DMS153 (cell line): ENCODE measurements at places on chromosomes 6 and 20.

DNA sequence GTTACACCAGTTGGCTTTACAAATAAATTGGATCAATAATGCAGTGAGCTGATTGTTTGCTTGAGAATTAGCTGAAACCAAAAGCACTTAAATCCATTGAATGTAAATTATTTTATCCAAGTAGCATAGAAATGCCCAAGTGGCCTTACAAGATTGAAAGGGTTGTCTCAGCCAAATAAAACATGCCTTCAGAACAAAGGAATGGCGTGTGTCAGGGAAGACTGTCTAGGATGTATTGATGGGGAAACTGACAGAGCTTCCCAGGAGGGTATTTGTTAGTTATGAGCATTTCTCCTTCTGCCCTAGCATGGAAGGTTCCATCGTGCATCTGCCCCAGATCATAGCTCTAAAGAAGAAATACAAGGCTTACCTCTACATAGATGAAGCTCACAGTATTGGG lies 103.9 kb upstream of the ISM1 start:
- no peak for DNase-seq

DNA sequence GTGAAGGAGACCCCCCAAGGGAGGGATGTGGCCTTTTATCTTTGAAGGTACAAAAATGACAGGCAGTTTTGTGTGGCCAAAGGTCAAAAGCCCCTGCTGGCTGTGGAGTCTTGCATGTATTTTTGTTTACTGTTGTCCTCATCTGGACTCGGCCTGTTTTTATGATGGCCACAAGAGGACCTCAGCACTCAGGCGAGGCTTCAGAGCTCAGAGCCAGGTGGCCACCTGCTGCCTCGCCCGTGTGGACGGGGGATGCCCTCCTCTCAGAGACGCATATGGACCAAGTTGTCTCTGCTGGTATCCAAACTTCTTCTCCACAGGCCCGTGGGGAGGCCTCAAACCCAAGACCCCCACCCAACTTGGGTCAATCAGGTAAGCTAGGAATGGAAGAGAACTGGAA lies 118.2 kb downstream of the DACT2 start:
- DNase-seq = no peak

- no peak for DNase-seq
Observed at GRCh38 chr20:24651171-24651975, 181.9 kb downstream of the SYNDIG1 start.

GRCh38 chr20:18773566-18773965 lies 40.0 kb upstream of the SCP2D1 start:
- DNase-seq = no peak

GRCh38 chr20:53738945-53739798 lies 145.5 kb upstream of the ZNF217 start:
- DNase-seq = no peak

GRCh38 chr6:845566-845965 lies 152.6 kb upstream of the EXOC2 start:
- DNase-seq = no peak

- no peak for DNase-seq
Observed at GRCh38 chr6:163352011-163352685, 62.4 kb upstream of the QKI start.

GRCh38 chr6:126682440-126682839 lies 342.5 kb downstream of the CENPW start:
- DNase-seq = no peak

DNA sequence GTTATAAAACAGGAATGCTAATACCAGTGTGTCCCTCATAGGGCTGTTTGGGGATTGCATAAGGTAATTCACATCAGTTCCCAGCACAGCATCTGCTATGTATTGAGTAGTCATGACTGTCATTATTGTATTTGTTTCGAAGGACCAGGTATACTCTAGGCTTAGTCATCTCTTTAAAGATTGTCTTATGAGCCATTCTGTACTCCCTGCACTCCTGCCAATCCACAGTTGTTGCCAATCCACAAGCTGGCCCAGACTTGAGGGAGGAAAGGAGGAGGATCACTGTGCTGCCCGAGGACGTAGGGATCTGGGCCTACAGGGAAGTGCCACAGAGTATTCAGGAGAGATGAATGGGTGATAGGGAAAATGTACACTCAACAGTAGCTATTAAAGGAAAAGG lies 113.0 kb upstream of the TIAM2 start:
- DNase-seq = no peak

DNA sequence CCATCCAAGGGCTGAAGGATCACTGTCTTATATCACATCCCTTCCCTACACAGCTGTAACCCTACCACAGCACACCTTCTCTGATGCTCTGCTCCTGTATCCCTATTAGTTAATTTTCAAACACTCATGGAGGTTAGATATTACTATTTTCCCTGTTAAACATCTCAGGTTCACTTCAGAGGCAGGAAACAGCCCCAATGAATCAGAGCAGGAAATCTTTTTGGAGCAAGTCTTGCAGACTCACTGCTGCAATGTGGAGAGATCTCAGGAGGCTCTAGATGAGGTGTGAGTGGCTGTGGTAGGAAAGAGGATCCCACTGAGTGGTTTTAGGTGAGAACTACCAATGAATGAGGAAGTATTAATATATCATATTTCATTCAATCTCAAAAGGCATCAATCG lies 19.7 kb upstream of the HTR1B start:
- DNase-seq = no peak

- no peak for DNase-seq
Observed at GRCh38 chr6:156057869-156058268, 602.2 kb upstream of the NOX3 start.

GRCh38 chr6:94278146-94278545 lies 858.8 kb upstream of the EPHA7 start:
- no peak for DNase-seq

DNA sequence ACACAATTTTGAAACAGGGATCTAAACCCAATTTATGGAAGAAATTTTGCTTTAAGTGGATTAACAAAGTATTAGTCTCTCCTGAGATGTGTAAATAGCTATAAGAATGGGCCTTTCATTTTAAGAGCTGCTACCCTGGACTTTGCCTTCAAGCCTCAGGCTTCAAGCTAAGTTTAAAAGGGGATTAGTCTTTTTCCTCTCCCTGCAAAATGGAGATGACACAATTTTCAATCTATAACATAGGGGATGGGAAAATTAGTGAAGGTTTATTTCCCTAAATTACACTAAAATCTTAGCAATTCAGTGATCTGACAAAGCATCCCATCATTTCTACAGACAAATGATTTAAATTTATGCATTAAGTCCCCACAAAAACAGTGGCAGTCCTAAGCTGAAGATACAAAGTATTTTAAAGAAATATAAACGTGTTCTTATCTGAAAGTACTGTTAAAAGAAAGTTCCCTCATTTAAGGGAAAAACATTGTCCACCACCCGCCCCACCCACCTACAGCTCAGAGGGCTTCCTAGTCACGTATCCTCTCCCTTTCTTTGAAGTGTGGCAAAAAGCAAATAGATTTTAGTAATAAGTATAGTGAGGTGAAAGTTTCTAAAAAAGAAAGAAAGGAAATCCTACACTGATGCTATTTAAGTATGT lies 14.5 kb downstream of the ARHGAP18 start:
- DNase-seq = no peak

GRCh38 chr6:93393554-93394074 lies 25.7 kb downstream of the EPHA7 start:
- no peak for DNase-seq

DNA sequence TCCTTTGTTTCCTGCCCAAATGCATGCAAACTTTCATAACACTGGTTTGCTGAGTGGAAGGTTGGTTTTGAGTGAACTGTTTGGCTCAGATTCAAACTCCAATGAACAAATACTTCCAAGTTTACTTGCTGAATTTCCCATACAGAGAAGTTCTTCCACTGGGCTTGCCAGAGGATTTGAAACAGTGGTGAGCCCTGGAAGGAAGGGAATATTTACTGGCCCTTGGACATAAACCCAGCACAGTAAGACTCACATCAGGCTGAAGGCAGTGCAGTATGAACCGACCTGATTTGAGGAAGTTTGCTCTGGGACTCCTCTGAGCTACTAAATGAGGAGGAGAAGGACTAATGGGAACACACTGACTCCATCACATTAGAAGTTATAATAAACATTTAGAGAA lies 3.8 kb downstream of the TRAF3IP2 start:
- no peak for DNase-seq

- DNase-seq = peak; percentile 51
Observed at GRCh38 chr6:116268589-116269293, 11.0 kb downstream of the TSPYL1 start.
